ENCODE measurements at places on chromosomes 3 and 15. TPM values are rescaled to one million over a fixed set of nuclear protein-coding genes. Genes with fewer than 3 reads are reported as not detected.

The OR5K4 gene
- total RNA-seq, result not detected

The CLRN1 gene
- total RNA-seq, result not detected

The CD86 gene
- not detected for total RNA-seq

- peak; percentile 50 for DNase-seq
These were observed 664 bp downstream of the NR2C2 start for GRCh38 chr3:14947886-14948608.

DNA sequence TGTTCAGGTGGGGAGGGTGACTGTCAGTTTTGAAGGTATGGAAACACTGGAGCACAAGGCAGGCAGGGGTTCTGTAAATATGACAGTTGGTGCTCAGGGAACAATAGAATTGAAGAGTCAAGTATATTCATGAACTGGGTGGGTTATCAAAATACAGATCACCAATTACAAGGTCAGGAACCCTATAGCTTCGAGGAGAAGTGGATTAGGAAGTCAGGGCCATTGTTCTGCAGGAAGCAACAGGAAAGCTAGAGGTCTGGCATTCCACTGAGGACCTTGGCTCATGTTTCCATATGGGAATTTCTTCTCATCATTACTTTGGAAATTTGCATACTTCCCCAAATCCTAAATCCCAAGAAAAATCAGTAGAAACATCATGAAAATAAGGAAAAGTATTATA, 125.9 kb downstream of the MYRIP start:
- DNase-seq, result no peak

GRCh38 chr3:62638316-62638715, 236.9 kb downstream of the CADPS start:
- no peak for DNase-seq

DNA sequence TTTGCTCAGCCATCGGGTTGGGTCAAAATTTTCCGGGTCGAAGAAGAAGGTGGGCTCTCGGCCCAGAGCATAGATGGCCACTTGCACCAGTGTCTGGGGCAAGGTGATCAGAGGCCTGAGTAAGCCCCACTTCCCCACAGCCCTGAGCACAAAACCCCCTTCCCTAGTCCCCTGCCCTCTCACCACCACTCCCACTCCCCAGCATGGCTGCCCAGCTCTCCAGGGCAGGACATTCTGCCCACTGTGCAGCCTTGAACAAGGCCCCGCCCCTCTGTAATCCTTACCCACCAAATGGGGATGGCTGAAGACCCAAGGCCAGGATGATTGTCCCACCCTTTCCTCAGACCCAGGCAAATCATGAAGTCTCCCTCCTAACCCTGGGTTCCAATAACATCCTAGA, 28.8 kb downstream of the CYP11A1 start:
- DNase-seq, result no peak

The KCNMB3 gene
- total RNA-seq, result 2.1 TPM

DNA sequence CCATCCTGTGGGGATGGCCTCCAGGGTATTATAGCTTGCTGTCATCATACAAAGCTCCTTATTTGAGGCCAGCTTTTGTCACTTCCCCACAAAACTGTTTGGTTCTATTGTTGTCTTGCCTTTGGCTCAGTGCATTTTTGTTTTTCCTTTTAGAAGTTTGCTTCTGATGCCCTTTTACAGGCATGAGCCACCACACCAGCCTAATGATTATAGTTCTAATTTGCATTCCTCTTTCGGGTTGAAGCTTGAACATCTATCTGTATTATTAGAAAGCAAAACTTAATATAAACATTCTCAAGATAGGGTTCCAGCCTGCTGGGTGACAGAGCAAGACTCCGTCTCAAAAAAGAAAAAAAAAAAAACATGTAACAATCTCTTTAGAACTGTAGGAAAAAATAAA, 39.8 kb downstream of the SMARCC1 start:
- DNase-seq, result no peak

The CPN2 gene
- not detected for total RNA-seq

DNA sequence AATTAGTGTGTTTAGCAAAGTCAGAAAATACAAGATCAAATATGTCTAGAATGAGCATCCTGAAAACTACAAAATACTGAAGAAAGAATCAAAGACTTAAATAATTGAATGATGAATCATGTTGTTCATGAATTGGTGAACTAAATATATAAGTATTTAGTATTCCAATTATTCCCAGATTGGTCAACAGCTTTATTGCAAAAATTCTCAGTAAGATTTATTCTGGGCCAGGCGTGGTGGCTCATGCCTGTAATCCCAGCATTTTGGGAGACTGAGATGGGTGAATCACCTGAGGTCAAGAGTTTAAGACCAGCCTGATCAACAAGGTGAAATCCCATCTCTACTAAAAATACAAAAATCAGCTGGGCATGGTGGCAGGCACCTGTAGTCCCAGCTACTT, 250.0 kb upstream of the NECTIN3 start:
- DNase-seq, result no peak

DNA sequence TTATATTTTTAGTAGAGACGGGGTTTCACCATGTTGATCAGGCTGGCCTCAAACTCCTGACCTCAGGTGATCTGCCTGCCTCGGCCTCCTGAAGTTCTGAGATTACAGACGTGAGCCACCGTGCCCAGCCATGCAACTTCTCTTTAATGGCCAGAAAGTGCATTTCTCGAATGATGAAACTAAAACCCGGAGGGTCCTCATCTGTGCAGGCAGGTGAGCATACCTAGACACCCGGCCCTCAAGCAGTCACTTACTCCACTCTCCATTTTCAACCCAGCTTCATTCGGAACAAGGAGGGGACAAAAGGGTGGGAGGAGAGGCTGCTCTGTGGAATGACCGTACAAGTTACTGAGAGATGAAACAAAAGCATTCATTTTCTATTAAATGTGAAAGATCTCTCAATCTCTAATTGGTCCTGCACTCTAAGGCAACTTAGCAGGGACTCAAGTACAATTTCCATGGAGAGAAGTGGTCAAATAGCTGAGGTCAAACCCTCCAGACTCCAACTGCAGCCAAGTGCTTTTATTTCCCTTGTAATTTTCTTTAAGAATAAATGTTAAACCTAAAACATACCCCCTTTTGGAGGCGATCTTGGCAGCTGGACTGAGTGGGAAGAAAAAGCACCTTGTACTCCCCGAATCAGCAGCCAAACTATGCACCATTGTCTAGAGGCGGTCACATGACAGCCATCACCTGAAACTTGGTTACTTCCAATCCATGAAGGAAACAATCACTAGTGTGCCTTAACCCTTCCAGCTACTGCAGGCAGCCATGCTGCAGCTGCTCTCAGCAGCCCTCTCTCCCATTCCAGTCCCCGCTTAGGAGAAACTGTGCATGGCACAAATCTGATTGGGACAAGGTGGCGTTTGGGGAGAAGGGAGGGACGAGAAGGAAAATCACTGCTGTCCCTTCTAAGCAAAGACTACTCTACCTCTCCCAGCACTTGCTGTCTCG, 62.2 kb downstream of the VGLL4 start:
- no peak for DNase-seq

The BHLHE40 gene
- total RNA-seq, result 74.4 TPM

DNA sequence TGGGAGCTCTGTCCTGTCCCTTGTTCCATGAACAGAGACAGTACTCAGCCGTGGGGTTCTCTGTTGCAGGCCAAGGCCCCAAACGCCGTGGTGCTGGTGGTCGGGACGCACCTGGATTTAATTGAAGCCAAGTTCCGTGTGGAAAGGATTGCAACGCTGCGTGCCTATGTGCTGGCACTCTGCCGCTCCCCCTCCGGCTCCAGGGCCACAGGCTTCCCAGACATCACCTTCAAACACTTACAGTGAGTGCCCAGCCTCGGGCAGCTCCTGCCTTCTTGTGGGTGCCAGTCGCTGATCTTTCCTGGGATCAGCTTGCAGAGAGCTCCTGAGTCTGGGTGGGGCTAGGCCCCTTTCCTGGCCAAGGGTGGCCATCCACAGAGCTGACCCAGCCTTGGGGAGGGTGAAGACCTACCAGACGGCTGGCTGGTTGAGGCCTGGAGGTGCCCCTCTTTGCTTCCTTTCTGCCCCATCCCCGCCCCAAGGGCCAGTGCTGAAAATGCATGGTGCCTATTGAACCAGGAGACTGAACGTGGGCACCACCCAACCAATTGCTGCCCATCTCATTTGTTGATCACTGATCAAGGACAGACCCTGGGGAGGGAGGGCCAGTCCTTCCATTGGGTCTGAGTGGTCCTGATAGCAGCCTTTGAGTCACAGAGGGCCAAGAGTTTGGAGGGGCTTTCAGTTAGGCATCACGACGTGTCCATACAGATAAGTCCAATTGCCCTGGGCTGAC, 106.9 kb downstream of the LRRK1 start:
- DNase-seq, result no peak

GRCh38 chr15:101710806-101711205, 13.5 kb downstream of the TARS3 start:
- DNase-seq, result no peak

The FOXB1 gene
- not detected for total RNA-seq

The CPB1 gene
- total RNA-seq, result not detected

DNA sequence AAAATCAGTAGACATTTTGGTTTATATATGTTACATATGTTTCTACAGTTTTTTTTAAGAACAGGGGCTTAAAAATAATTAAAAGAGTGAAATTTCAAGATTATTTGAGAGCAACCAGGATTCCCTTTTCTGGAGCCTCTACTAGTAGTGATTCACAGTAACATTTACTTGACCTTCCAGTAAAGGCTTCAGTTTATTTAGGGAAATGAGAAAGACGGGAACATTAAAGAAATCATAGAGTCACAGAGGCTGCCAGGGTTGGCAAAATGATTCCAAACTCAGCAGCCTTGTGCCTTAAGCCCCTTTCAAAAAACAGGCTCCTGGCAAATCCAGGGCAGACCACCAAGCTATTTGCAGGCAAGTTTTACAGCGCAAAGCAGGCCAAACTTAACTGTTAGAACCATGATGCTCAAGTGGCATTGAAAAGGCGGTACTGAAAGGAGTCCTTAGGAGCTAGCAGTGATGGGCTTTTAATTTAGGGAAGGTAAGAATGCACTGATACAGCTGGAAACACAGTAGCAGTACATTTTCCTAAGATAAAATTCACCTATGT, 201.1 kb upstream of the ADAMTS9 start:
- no peak for DNase-seq

The C3orf18 gene
- 4.2 TPM for total RNA-seq

The KNL1 gene
- total RNA-seq, result 4.2 TPM

DNA sequence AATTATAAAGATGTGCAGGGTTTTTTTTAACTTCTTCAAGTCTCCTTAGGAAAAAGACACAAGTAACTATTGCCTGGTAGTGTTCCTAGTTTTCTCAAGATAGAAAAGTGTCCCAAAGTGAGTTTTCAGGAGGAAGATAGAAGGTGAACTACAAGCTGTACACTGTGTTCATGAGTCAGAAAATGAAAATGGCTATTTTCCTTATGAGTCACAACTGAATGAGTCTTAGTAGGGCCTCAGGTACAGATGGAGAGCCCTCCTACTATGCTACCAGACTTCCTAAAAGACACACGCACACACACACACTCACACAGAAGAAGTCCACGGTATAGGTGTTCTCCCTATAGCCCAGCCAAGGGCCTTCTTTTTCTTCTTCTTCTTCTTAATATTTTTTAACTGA, 3.1 kb downstream of the MYO1E start:
- DNase-seq, result no peak

- no peak for DNase-seq
These were observed 16.0 kb upstream of the CPEB1 start for GRCh38 chr15:82663186-82663600.

DNA sequence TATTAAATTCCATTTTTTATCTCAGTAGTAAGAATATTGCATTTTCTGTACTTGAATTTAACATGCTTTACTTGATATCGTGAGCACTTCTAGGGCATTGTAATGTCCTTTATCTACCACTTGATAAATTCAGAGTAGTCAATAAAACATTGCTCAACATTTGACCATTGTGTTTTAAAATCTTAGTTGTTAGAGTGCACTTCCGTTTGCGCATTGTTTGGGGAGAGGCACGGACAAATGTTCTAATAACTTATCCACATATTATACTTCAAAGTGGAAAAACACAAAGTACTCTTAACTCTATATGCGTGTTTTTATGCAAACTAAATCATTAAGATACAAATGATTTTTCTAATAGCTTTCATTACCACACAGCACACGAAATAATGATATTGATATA, 419 bp downstream of the FAM227B start:
- no peak for DNase-seq

- DNase-seq, result no peak
These were observed 11.8 kb upstream of the RIOX2 start for GRCh38 chr3:97983933-97984491.

GRCh38 chr3:169342652-169343505, 320.6 kb downstream of the MECOM start:
- no peak for DNase-seq

GRCh38 chr3:30393079-30393478, 213.3 kb upstream of the TGFBR2 start:
- no peak for DNase-seq

GRCh38 chr15:99102332-99103235, 2.3 kb upstream of the SYNM start:
- DNase-seq, result no peak

DNA sequence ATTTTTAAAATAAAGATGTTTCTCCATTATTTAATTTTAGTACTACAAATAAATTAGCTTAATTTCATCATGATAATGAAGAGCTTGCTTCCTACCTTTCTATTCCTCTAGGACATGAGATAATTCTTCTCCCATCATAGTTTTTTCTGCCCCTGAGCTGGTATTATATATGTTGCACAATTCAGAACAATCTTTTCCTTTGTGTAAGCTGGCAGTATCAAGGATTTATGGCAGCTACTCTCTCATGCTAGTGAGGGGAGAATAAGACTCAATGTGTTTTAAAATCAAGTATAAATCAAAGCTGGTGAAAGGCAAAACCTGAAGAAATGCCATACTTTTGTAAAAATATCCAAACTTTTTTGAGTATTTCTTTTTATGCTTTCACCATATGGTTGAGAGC, 1405.3 kb downstream of the SI start:
- no peak for DNase-seq

The CCDC33 gene
- total RNA-seq, result not detected

- no peak for DNase-seq
These were observed 95.4 kb downstream of the LSM3 start for GRCh38 chr3:14273901-14274611.

The INKA1 gene
- 29.6 TPM for total RNA-seq

- no peak for DNase-seq
These were observed 38.0 kb downstream of the RAB7A start for GRCh38 chr3:128763967-128764366.

The BRPF1 gene
- 24.8 TPM for total RNA-seq

- DNase-seq, result no peak
These were observed 449 bp downstream of the RAF1 start for GRCh38 chr3:12663401-12663935.

GRCh38 chr3:185549122-185549521, 3.3 kb downstream of the LIPH start:
- peak; percentile 76 for DNase-seq

Measured in glomerular endothelial cell (primary cell).